Right hindlimb (tissue), 1 donor: ENCODE measurements at places on chromosomes 7 and 10.

GRCh38 chr7:27712217-27712616 lies 27.7 kb upstream of the TAX1BP1 start:
- no peak for DNase-seq

GRCh38 chr7:77665161-77665560 lies 31.1 kb upstream of the RSBN1L start:
- no peak for DNase-seq

DNA sequence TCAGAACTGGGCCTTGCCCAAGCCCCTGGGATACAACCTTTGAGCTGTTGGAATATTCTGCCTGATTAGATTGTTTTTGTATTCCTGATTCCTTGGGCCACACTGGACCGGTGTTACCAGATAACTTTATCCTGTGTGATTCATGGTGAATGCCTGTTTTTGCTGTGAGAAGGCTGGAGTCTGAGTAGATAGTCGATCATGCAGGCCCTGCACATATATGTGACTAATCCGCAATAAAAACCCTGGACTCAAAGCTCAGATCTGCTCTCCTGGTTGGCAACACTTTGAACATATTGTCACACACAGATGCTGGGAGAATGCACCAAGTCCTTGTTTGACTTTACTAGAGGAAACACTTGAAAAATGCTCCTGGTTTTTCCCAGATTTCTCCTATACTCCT lies 183.9 kb upstream of the MBL2 start:
- no peak for DNase-seq

DNA sequence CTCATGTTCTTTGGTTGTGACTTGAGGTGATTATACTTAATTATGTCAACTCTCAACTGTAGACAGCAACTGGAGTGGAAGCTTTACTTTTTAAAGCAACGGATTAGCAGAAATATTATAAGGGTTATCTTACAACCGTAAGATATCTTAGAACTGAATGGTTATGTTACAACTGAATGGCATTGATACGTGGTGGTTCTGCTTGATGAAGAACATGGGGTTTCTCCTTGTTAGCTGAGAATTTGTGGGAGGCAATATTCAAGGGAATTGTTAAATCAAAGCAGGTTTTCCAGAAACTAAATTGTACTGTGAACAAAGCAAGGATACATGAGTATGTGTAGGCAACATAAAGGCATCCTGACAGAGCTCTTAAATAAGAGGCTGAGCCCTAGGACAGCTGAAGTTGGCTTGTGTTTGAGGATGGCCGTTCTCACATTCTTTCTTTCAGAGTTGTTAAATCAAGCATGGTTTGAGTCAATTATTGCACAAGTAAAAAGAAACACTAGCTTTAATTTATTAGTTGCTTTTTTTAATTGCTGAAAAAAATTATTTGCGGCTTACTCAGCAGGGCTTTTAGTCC lies 350.0 kb downstream of the PLXDC2 start:
- DNase-seq, result no peak

- no peak for DNase-seq
Observed at GRCh38 chr7:6565655-6566054, 11.6 kb upstream of the ZDHHC4 start.

DNA sequence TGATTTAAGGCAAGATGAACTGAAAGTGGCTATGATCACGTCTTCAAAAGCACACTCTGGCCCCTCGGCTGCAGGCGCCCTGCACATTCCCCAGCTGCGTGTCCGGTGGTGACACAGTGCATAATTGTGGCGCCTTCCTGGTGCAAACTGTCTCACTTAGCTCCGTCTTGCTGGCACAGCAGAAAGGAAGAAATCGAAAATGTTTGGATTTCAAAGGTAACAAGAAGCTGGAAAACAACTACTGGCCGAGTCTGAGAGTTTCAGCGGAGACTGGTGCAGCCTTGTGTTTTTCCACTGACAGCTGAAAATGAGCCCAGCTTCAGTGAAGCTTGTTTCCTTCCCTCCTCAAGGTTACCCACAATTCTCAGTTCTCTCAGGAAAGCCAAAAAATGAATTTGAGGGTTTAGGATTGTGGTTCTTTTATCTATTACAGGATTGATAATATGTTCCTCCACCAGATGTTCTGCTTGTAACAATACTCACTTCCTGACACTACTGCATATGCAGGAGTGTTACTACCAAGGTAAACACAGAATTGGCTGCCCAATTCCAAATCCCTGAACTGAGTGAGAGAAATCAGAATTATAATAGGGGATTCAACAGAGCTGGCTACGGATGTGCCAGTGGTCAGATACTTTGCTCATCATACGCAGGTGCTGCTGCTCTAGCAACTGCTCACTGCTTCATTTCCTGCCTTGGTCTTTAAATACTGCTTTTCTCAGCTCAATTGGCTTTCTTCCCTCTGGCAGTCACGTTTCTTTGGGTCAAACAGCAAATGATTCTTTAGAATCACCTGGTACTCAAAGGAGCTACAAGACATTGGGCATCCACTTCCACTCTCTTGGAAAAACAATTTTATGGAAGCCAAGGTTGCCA lies 63.7 kb downstream of the TRUB1 start:
- peak; percentile 21 for DNase-seq

DNA sequence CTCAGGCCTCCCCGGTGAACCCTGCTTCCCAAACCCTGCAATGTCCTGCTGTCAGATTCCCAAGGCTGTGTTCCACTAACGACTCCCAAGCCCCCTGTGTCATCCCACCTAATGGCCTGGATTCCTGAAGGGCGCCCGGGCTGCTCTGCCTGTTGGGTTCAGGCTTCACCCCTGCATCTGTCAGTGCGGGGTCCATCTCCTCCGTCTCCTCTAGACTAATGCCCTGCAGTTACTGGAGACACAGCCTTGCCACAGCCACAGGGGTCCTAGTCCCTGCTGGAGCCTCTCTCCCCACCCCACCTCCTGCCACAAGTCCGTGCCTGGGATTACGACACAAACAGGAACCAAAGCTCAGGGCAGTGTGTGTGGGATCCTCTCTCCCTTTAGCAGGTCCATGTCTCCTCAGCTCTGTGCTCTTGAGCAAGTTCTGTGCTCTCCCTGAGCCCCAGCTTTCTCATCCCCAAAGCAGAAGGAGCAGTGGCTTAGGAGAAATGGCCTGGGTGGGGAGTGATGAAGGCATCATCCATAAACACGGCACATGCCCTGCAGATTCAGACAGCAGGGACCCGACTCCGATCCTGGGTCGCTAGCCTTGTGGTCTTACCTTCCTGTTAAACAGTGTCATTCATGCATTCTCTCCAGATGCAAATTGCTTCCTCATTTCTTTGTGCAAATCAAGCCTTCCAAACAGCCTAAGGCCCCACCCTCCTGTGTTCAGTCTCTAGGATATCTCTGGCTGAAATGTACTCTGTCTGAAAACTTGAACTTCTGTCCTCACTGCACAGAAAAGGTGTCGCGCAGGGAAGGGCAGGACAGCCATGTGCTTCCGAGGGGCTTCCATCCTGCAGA lies 8.2 kb upstream of the RBP3 start:
- DNase-seq, result no peak

- no peak for DNase-seq
Observed at GRCh38 chr7:95684037-95684436, 87.7 kb upstream of the PDK4 start.
